ENCODE measurements at places on chromosomes 12 and 14.

DNA sequence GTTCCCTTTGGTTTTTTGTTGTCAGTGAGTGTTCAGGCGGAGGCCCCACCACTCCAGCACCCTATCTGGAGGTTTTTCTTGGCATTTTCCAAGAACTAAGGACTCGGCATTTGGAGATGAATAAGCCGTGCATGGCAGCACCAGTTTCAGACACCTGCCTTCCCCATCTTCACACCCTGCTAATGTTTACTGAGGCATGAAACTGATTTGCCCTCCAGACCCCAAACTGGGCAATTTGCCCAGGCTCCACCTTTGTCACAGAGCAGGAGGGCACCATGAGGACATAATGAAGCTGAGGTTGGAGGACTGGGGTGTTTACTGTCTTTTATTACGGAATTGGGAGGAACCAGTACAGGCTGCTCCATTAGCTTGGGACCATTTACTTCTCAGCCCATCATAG lies 113.4 kb downstream of the LGMN start:
- no peak for DNase-seq

- DNase-seq: no peak
These were observed 8.7 kb downstream of the PHB2 start for GRCh38 chr12:6961695-6962284.

GRCh38 chr14:66601932-66602578 lies 94.1 kb downstream of the GPHN start:
- no peak for DNase-seq

- DNase-seq: no peak
These were observed 34.1 kb upstream of the OR10AD1 start for GRCh38 chr12:48237162-48237561.

GRCh38 chr12:2581293-2582045 lies 213.3 kb upstream of the FKBP4 start:
- DNase-seq: no peak

- DNase-seq: no peak
These were observed 47.4 kb downstream of the MARK3 start for GRCh38 chr14:103432627-103433026.

- no peak for DNase-seq
These were observed 382.6 kb upstream of the DCN start for GRCh38 chr12:91565246-91565645.

DNA sequence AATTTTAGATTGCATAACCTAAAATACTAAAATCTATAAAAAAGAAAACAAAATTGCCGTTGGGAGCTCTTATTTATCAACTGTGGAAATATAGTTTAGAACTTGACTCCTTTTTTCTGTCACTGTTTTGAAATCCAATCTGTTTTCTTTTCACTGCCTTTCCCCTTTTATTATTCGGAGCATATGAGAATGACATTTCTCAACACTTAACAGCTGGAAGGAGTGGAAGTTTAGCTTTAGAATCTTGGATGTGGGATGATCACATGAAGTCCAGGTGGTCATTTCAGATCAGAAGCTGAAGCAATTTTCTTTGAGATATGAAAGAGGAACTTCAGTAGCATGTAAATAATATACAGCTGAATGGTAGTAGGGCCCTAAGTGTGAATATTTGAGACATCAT lies 16.7 kb downstream of the TRHDE start:
- no peak for DNase-seq

DNA sequence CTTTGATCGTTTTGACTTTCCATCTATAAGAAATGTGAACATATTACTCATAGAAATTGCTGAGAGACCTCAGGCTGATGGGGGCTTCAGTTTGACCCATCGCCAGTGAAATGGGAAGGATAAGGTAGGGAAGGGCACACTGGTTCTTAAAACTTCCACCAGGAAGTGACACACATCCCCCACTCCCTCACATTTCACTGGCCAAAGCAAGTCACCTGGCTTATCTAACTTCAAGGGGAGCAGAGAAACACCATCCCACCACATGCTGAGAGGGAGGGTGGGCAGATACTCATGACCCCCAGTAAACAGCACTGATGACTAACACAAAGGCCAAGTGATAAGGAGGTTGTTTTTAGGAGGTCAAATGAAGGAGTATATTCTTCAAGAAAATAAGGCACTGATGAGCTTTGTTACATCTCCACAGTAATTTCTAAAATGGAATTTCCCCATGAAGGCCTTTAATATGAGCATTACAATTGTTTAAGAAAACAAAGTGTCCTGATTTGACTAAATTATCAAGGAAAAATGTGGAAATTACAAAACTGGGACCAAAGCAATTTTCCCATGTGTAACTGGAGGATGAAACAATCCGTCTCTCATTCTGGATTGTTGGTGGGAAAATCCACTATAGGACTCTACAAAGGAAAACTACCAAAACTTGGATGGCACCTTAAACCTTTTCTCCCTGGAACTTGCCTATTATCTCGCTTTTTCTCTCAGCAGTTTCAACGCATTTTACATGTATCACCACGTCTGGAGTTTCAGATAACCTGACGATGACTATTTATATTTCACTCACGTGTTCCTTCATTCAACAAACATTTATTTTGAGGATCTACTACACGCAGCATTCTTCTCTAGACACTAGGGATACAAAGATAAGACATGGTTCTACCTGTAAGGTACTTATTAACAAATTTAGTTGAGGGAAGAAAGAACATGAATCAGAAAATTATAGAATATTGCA lies 91.8 kb upstream of the EEA1 start:
- no peak for DNase-seq

DNA sequence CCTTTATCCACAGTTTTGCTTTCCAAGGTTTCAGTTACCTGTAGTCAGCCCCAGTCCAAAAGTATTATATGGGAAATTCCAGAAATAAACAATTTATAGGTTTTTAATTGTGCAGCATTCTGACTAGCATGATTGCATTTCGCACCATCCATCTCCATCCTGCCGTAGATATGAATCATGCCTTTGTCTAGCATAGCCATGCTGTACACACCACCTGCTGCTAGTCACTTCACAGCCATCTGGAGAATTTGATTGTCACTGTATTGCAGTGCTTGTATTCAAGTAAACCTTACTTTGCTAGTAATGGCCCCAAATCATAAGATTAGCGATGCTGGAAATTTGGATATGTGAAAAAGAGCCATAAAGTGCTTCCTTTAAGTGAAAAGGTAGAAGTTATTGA lies 36.0 kb downstream of the MUCL1 start:
- no peak for DNase-seq

GRCh38 chr12:71602761-71603577 lies 60.7 kb downstream of the ZFC3H1 start:
- no peak for DNase-seq

- DNase-seq: no peak
These were observed 41.6 kb downstream of the DEGS2 start for GRCh38 chr14:100117633-100118395.

DNA sequence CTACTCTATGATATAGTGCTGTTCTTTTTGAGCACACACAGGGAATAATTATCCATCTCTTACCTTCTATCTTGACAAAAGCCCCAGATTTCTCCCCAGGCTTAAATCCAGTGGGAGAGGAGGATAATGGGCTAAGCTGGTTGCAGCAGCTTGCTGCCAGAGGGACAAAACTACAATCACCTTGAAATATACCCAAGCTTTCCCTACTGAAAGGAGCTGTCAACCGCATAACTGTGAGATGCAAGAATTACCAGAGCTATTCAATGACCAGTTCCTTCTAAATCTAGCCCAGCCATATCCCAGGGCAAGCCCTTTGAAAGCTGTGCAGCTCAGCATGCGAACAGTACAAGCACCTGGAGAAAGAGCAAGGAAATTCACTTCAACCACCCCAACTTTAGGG lies 943 bp upstream of the MGAT4C start:
- no peak for DNase-seq

DNA sequence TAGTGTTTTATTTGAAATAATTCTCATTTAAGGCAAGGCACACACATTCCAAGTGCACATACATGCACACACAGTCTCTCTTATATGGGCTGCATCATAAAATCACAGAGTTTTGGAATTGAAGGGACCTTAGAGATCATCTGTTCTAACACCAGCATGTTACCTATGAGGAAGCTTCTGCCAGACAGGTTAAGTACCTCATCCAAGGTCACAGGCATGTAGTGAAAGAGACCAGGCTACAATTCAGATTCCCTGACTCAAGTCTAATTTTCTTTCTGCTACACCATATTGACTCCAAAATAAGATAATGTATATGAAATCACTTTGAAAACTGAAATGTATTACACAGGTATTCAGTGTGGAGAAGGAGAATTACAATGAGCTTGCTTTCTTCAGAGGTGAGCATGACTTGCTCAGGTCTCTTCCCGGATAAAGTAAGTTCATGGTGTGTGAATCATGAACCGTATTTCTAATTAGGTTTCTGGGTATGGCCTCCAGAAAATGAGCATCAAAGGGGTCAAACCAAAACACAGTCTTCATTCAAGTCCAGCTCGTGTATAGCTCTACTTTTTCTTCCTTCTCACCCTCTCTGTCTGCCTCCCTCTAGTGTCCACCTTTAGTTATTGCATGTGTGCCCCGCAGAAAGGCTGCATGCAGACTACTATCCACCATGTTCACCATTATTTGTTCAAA lies 411.9 kb downstream of the FUT8 start:
- no peak for DNase-seq

DNA sequence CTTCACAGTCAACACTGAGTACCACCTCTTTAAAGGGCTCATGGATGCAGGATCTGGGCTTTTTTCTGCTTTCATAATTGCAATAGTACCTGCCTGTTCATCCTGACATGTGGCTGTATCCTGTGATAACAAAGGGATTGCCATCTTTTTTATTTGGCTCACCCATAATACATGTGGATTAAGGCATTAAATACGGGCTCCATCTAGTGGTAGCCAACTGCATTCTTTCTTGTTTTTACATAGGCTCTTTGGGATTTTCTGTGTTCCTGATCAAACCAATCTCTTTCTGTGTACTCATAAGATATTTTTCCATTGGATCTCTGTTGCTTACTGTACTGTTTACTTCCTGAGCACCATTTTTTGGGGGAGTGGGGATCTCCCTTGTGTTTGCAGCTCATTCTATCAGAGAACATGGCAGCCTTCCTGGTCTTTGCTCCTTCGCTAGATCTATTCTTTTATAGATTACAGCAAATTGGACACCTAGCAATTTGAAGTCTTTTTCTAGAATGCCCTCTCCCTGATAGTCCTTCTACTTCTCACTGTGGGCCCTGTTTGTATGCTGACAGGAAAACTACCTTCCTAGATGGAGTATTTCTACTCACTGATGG lies 723.4 kb upstream of the MDGA2 start:
- DNase-seq: no peak

DNA sequence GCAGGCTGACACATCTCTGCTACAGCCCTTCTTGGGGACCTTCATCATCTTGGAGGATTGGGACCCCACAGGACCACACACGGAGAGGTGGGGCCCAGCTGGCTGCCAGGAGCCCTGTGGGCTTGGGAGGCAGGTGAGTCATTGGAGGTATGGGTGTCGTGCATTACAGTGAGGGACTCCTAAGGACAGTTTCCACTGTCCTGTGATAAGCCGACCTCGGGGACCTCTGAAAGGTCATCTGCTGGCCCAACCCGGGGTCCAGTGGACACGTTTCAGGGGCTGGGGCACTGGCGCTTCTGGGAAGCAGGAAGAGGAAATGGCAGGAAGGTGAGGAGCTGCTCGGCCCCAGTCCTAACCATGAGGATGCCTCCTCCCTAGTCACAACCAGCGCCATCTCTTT lies 238.0 kb downstream of the BCL11B start:
- no peak for DNase-seq

DNA sequence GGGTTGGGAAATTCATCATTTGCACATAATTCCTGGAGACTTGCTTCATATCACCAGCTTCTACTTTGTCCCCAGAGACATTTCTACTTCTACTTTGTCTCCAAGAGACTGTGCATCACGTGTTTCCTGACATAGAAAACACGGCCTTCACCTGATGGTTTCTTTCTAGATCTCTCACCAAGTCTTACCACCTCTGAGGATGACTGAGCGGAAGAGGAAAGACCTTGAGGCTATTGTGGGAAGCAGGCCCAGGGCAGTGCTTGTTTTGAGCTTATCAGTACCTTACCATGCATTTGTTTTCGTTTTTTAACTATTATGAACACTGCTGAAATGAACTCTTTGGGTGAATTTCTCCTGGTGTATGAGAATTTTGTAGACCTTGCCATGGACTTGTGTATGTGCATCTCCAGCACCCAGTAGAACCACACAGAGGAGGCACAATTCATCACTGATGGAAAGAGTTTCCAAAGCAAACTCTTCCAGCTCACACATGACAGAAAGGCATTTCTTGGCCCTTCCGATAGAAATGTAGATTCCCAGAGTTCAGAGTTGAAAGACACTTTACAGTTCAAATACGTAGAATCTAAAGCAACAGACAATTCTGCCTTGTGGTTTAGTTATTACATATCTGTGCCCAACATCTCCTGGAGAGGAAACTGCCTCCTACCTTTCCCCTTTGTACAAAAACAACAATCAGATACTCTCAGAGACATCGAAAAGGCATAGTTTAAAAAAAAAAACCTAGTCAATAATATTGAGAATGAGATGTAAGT lies 434.7 kb downstream of the FUT8 start:
- DNase-seq: peak; percentile 41

- DNase-seq: no peak
These were observed 32.7 kb downstream of the CFAP54 start for GRCh38 chr12:96521895-96522682.

- DNase-seq: no peak
These were observed 44.2 kb downstream of the ZFP36L1 start for GRCh38 chr14:68748691-68749090.

GRCh38 chr12:103840876-103841689 lies at the start of gene NT5DC3:
Gene NT5DC3, minus strand, starts transcription at chr12:103841234. Its CDS starts 78 bp downstream, at chr12:103841156.
- peak; percentile 82 for DNase-seq

DNA sequence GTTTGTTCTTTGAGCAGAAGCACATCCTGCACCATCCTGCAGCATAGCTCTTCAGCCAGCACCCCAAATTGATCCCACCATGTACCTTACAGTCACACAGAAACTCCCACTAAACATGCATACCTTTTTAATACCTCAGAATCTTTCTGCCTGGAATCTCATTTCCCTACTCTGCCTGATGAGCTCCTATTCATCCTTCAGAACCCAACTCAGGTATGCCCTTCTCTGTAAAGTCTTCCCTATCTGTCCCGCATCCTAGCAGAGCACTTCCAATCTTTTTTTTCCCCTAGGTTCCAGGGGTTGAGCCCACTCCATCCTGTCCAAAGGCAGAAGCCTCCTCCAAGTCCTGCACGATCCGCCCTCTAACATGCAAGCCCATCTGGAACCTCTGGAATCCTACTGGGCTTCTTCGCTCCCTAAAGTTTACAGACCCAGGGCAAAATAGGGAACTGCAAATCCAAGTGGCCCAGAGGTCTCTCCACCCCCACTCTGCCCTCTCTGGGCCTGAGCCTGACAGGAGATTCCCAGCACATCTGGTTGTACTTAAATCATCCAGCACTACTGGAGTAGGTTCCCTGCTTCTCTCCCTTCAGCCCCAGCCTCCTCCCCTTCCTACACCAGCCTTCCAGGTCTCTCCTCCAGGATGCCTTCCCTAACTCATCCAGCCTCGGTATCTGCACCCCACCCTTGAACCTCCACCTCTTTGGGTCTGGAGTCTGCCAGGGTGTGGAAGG lies 4.1 kb upstream of the FIGNL2 start:
- no peak for DNase-seq

- DNase-seq: no peak
These were observed 10.9 kb upstream of the GSC start for GRCh38 chr14:94780536-94781399.
